Activated naive CD4-positive, alpha-beta T cell treated with anti-CD3 and anti-CD28 coated beads for 36 hours (primary cell): ENCODE measurements at places on chromosomes 5 and 9.

GRCh38 chr9:129549684-129550083 lies 71.2 kb downstream of the C9orf50 start:
- no peak for DNase-seq

GRCh38 chr5:139296862-139297326 lies 3.4 kb downstream of the MATR3 start:
- no peak for DNase-seq

- no peak for DNase-seq
These were observed 803 bp downstream of the C9orf152 start for GRCh38 chr9:110207071-110207641.

GRCh38 chr9:92631452-92632343 lies 38.2 kb downstream of the IPPK start:
- no peak for DNase-seq

DNA sequence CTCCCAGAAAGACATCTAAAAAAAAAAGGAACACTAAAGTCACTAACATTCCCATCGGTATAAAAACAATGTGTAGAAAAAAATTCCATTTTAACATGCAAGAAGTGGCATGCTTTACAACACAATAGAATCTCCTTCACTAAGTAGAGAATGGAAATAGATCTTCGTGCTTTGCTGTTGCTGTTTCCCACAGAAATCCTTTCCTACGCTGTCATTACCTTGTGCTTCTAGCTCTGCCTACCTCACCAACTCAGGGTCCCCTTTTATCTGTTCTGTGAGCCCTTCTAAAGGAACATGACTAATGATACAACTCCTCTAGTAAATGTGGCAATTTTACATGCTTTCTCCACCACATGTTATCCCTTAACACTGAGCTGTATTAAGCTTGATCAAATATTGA lies 202.9 kb downstream of the MCTP1 start:
- DNase-seq, result no peak

- no peak for DNase-seq
These were observed 105.7 kb upstream of the ZNF618 start for GRCh38 chr9:113770396-113770795.

- no peak for DNase-seq
These were observed 26.8 kb upstream of the SLC12A7 start for GRCh38 chr5:1138445-1139245.

DNA sequence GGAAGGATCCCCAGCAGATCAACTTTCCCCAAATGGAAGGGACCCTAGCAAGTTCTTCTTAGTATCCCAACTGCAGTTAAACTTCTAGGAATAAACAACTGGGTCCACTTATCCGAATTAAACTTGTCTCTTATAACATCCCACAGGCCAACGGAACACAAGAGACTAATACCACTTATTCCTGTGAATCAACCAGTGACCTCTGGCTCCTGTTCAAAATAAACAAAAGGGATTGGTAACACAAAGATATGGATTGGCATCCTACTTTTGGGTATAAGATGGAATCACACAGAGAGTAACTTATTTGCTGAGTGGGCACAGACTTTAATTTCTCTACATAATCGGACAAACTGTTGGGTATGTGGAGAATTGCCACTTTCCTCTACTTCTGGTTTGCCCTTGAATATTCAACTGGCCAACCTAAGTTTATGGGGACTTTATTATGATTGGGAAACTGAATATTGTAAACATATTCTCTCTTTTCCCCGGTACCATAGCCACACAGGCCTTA lies 12.4 kb upstream of the PAIP1 start:
- no peak for DNase-seq

DNA sequence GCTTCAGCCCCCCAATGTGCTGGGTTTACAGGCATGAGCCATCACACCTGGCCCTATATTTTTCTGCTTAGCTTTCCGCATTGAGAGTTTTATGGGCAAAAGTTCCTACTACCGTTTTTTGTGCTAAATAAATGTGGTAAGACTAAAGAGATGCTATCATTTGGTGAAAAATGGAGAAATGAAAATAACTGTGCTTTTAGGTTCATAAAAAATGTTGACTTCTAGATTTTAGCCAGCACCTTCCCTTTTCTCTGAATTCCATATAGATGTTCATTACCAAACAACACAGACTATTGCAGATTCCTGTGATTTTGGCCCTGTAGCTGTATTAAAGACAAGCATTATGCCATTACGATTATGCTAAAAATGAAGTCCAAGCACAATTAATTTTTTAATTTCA lies 72.0 kb upstream of the CTSL start:
- DNase-seq, result no peak

GRCh38 chr9:18233776-18234445 lies 240.0 kb upstream of the ADAMTSL1 start:
- no peak for DNase-seq

GRCh38 chr9:69346596-69347390 lies 21.8 kb downstream of the ENTREP1 start:
- no peak for DNase-seq

DNA sequence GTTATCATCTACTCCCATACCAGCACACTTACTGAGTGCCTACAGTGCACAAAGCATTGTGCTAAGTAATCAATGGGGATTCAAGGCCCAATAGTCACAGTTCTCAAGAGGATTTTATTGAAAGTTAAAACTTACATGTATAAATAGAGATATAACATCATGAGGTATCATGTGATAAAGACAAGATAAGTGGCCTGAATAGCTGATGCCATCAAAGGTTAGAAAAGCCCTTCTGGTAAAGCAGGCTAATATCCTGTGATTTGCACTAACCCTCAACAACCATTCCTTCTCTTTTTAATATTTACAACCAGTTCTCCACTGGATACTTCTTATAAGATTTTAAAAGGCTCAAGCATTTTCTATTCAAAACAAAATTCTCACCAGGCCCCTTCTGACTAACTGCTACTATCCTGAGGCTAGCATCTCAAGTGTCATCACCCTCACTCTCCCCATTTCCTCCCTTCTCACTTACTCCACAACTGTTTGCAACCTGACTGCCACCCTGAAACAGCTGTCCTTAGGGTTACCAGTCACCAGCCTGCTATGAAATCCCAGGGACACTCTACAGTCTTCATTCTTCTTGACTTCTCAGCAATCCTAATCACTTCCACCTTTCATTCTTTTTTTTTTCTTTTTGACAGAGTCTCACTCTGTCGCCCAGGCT lies 377.9 kb downstream of the ENC1 start:
- no peak for DNase-seq
